SK-N-MC (cell line): ENCODE measurements at places on chromosomes 1 and 21.

- DNase-seq, result no peak
These were observed 163.2 kb upstream of the HMCN1 start for GRCh38 chr1:185570962-185571361.

GRCh38 chr1:24998563-24999245 is 68.6 kb upstream of the RUNX3 start:
- no peak for DNase-seq

DNA sequence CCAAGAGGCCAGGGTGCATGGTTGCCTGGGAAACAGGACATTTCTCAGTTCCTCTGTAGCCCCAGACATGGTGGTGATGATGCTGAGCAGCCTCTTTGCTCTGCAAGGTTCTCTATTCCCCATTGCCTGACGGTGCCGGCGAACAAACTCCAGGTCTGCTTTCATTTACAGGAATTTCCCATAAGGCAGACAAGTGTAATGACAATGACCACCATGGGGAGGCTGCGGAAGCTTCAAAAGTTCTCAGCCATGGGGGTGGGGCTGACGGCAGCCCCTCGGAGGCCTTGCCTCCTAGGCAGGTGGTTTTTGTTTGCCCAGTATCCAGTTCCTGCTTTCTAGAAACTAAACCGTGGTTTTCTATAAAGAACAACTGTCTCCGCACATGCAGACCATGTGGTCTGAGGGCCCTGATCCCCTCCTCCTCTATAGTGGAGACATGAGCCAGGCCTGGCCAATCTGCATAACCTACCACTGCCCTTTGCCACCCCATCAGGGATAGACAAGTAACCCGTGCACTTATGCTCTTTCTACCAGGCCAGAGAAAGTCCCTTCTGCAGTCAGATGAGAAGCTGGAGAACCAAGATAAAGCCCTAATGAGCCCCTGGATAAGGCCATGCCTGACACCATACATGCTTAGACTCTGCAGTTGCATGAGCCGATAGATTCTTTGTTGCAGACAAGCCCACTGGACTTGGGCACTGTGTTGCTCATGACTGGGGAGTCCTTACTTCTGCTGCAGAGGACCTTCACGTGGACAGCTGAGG is 54.1 kb downstream of the LDLRAD2 start:
- no peak for DNase-seq

GRCh38 chr21:38675182-38675824 is 130.4 kb upstream of the ETS2 start:
- DNase-seq, result no peak

DNA sequence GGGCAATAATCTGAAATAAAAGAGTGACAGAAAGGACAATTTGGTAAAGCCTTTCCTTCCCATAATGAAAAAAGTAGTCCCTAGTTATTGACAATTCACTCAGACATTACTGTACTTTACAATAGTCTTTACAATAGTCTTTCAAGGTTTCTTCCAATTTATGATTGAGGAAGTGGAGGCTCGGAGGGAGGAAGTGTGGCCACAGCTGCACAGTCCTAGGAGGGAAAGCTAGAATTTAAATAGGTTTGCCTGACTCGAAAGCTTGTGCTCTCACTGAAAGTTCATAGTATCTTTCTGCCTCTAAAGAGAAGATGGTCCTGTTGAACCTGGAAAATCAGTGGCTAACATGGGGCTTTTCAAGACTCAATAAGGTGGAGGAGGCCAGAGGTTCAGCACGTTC is 203.2 kb downstream of the SDCCAG8 start:
- no peak for DNase-seq
